Right renal pelvis (tissue), 4 donors: ENCODE measurements at places on chromosomes 4 and X. TPM values are rescaled to one million over a fixed set of nuclear protein-coding genes. Genes with fewer than 3 reads are reported as not detected.

GRCh38 chrX:17601441-17602200 lies 135.7 kb upstream of the SCML1 start:
- no peak for DNase-seq

DNA sequence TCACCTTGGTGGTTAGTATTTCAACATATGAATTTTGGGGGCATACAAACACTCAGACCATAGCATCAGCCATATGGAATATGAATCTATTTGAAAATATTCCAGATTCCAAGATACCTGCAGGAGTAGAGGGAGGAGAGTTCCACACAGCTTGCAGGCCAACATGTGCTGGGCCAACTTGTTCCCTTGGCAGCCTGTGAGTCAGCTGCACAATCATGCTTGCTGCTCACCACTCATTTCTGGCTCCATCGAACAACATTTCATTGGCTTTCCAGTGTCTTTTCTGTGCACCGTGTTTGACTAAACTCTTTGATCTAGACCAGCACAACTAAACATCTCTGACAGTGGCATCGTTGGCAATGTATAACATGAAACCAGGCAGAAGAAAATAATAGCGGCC lies 282.5 kb upstream of the RASGEF1B start:
- no peak for DNase-seq

DNA sequence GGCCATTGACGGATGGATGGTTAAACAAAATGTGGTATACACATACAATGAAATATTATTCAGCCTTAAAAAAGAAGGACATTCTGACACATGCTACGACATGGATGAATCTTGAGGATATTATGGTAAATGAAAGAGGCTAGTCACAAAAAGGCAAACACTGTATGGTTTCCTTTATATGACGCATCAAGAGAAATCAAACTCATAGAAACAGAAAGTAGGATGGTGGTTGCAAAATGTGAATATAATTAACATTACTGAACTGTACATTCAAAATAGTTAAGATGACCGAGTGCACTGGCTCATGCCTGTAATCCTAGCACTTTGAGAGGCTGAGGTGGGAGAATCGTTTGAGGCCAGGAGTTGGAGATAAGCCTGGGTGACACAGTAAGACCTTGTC lies 9.5 kb upstream of the CASK start:
- no peak for DNase-seq

DNA sequence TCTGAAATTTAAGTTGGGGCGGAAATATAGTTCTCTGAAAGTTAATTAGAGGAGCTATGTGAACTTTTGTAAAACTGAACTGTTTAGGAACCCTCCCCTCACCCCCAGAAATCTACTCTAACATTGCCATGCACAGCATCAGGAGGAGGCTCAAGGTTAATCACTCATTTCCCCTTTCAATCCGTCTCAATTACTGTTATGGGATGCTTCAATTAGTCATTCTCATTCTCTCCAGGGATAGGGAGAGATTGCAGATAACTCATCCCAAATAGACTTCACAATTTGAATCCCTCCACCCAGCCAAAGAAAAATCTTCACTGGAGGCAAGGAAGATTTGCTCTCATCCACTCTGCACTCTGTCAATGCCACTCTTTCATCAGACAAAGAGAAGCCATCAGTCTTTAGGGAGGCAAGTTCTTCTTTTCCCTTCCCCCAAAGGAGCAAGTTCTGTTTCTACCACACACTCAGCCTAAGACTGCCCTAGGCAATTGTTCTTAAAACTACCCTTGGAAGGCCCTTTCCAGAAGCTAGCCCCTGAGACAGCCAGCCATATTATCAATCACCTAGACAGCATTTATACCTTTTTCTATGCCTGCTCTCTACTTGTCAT lies 140.4 kb downstream of the SLC10A7 start:
- DNase-seq = no peak

Gene CLTRN
- 26.6 TPM for polyA plus RNA-seq

Gene TCEAL5
- polyA plus RNA-seq = 11.4 TPM

DNA sequence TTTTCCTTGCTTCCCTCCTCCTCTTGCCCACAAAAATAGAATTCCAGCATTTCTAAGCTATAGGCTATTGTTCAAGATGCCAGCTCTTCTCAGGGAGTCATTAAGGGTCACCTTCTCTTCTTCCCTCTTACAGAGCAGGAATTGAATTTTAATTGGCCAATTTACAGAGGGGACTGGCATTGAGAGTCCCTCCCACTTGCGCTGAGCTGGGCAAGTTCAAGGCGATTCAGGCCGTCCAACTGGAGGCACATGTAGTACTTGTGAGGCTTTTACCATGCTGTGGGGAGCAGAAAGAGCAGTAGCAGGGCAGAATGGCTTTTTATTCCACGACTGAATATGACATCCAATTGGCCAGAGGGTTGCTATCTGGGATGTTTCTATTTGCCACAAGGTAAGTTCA lies 181.9 kb downstream of the SOWAHB start:
- no peak for DNase-seq

GRCh38 chr4:81207828-81208227 lies 7.2 kb downstream of the PRKG2 start:
- DNase-seq = no peak

- no peak for DNase-seq
Measured at GRCh38 chr4:148445071-148445859, 3.1 kb upstream of the NR3C2 start.

DNA sequence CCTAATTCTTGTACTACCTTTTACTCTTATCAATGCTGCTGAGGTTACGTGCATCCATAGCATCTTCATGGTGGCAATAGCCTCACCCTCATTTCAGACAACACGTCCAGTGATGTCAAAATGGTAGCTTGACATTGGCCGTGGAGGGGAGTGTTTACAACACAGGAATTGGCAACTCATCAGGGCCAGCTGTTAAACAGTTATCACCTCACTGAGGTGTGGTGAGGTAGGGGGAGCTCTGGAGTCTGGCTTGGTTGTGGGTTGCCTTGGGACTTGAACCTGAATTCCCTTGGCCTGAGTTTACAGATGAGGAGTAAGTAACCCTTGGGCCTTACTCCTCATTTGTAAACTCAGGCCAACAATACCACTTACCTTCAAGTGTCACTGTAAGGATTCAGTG lies 10.4 kb downstream of the SASH3 start:
- no peak for DNase-seq

- DNase-seq = no peak
Measured at GRCh38 chr4:129344058-129344457, 248.1 kb downstream of the C4orf33 start.

DNA sequence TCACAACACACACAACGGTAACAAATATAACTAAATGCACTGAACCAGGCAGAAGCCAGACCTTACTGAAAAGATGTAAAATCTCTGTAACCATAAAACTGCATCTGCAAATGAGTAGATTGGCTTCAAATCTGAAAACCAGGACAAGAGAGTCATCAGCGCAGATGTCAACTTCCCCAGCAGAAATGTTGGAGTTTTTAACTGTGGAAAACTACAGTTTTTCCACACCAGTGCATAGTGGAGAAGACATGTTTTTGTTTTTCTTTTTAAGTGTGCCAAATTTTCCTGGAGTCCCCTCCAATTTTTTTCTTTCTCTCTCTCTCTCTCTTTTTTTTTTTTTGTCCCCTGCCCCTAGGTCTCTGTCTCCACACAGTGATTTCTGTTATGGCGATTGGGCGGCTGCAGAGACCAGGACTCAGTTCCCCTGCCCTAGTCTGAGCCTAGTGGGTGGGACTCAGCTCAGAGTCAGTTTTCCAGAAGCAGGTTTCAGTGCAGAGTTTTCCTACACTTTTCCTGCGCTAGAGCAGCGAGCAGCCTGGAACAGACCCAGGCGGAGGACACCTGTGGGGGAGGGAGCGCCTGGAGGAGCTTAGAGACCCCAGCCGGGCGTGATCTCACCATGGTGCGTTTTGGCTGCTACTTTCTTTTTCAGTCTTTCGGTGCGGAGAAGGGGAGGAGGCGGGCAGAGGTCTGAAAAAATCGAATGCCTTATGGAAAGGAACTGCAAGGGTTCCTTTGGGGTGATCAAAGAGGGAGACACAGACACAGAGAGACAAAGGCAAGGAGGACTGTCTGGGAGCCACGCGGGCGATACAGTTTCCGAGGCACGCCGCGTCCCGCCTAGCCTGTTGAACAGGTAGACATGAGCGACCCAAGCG lies at the start of gene GUCY1A1:
Gene GUCY1A1, plus strand, starts transcription at position 505 of the 878 bp plus-strand sequence. CDS start 30,020 bp downstream, outside the sequence.
- DNase-seq = no peak

- DNase-seq = no peak
Measured at GRCh38 chr4:142718981-142719380, 127.1 kb downstream of the INPP4B start.

Gene SUPT20HL1
- not detected for polyA plus RNA-seq

DNA sequence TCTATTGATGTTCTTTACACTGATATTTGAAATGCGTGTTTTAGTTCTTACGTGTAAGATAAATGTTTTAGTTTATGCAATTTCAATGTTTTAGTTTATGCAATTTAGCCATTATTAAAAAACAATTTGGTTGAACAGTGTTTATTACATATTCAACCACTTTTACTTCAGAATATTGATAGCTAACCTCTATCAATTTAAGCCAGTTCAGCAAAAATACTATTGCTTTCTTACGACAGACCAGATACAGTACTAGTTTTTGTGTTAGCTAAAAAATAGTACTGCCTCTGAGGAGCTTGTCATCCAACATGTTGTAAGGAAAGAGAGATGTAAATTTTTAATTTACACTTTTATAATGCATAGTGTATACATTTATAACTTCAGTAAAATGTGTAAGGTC lies 361.7 kb upstream of the FAT1 start:
- no peak for DNase-seq

Gene CT45A10
- polyA plus RNA-seq = not detected

Gene IL15
- polyA plus RNA-seq = 1.9 TPM

DNA sequence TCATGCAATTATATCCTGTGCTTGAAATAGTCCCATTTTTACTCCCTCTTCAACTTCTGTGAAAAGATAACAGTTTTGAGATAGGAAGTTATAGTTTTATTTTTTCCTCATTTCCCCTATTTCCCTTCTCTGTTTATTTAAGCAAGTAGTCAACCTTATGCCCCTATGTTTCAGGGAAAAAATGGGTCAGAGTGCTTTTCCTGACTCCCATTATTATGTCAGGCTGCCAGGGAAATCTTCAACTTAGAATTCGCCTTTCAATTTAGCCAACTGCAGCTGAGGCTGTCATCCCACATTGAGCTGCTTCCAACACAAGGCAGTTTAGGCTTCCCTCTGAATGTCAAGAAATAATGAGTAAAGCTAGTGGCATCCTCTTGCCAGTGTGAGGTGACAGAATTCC lies 42.3 kb downstream of the NXT2 start:
- no peak for DNase-seq

DNA sequence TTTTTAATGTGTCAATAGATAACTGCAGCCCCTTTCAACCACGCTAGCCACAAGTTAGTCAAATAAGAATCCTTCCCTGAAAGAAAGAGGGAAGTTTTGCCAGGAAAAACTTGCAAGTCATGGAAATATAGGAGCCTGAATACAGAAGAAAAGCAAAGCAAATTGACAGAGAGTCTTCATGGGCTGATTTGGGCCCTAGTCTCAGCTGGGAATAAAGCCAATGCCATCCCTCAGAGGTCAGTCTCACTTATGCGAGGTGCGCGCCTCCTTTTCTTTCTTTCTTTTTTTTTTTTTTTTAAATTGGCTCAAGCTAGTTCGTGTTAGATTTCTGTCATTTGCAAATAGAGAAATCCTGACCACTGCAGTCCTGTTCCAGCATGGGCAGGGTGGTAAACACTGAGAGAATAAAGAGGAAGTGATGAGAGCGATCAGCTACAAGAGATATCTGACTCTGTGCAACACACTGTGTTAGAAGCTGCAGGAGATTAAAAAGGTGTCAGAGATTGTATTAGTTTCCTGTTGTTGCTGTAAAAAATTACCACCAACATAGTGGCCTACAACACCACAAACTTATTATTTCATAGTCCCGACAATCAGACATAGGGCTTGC lies 299.7 kb downstream of the LDB2 start:
- DNase-seq = no peak

DNA sequence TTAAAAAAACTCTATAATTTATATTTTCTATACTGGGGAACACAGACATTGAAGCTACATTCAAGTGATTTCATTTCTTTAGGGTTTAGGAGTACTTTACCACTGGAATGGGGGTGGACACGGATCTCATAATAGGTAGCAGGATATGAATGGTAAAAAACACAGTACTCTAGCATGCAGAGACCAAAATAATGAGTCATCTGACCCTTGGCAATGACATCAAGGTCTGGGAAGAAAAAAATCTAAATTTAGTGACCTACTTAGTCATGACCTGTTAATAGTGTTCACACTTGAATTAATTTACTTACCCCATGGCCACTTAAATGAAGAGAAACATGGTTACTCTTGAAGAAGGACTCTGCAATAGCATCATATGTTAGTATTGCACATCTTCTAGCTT lies 187.9 kb downstream of the EPHA5 start:
- DNase-seq = no peak

Gene PLAC8
- polyA plus RNA-seq = 2.1 TPM

Gene FGF13
- 25.1 TPM for polyA plus RNA-seq

GRCh38 chrX:138034136-138034535 lies 468.2 kb downstream of the ZIC3 start:
- DNase-seq = no peak

Gene ZNF182
- 13.4 TPM for polyA plus RNA-seq

GRCh38 chrX:16212024-16212423 lies 44.7 kb downstream of the MAGEB17 start:
- no peak for DNase-seq

DNA sequence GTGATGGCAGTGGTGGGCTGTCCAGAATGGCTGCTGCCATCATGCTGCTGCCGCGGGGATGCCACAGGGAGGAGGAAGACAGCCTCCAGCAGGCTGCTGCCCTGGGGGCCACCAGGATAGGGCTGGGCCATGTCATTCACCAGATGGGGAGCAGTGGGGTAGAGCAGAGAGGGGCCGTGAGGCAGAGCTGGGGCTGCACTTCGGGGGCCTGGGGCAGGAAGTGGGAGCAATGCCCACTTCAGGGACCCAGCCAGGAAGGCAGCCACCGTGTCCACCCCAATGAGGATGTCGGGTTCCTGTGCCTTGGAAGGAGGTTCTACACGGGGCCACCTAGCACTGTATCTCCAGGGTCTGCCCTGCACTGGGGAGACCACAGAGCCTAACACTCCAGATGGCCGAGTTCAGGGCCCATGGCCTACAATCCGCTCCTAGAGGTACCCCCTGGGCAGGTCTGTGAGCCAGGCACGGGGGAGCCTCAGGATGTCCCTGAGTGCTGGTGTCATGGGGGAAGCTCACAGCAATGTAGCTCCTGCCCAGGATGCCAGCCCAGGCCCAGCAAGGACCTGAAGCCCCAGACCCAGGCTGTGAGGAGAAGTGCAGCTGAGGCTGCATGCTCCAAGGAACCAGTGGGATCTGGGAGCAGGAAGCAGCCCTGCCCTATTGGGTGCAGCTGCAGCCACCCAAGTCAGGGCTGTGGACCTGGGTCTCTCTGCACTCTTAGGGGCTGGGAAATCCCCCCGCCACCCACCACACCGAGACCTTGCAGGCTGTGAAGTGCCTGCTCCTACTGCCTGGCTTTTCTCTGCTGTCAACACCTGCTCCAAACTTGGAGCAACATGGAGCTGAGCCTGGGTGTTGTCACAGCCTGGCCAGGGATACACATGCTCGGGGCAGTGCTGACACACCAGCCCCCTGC lies 140.3 kb downstream of the PDHA2 start:
- DNase-seq = no peak

GRCh38 chr4:107600983-107601382 lies 119.1 kb downstream of the PAPSS1 start:
- DNase-seq = no peak

Gene ERCC6L
- polyA plus RNA-seq = 4.7 TPM
